ENCODE measurements at places on chromosomes 2 and 18.

DNA sequence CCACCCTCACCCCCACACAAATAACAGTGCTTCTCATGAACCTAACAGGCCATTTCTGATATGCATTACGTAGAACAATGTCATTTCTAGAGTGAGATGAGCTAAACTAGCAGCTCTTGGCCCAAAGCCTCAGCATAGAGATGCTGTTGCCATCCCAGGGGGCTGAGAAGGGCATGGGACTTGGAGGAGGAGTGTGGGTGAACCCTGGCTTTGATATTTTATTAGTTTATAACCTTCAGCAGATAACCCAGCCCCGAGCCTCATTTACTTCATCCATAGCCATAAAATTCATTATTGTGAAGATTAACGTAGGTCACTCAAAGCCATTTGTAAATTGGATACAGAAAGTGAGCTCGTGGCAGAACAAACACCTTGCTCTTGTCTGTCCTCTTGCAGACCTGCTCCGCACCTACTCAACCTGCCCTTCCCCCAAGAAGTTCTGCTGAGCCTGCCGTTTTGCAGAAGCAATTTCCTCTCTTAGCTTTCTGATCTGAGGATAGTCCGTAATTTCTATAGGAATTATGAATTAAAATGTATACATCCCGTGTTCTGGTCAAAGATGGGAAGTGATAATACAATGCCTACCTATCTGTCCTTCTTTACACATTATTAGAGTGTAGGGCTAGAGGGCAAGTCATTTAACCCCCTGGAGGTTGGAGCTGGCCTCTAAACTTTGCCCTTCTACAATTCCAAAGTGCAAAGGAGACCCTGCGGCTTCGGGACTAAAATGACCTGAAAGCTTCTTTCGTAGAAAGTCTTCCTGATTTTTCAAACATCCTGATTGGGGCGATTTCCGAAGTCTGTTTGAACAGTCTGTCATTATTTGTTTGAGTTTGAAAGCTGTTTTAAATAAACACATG is 187.4 kb downstream of the BCL2 start:
- no peak for DNase-seq

GRCh38 chr2:9983401-9984216 is 32.1 kb downstream of the GRHL1 start:
- no peak for DNase-seq

DNA sequence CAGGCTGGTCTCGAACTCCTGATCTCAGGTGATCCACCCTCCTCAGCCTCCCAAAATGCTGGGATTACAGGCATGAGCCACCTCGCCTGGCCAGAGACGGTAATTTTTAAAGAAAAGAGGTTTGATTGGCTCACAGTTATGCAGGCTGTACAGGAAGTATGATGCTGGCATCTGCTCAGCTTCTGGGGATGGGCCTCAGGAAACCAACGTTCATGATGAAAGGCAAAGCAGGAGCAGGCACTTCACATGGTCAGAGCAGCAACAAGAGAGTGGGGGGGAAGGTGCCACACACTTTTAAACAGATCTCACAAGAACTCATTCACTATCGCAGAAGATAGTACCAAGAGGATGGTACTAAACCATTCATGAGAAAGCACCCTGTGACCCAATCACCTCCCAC is 38.0 kb upstream of the GPD2 start:
- DNase-seq, result no peak

GRCh38 chr18:21745231-21745630 is 4.6 kb downstream of the MIB1 start:
- DNase-seq, result no peak

DNA sequence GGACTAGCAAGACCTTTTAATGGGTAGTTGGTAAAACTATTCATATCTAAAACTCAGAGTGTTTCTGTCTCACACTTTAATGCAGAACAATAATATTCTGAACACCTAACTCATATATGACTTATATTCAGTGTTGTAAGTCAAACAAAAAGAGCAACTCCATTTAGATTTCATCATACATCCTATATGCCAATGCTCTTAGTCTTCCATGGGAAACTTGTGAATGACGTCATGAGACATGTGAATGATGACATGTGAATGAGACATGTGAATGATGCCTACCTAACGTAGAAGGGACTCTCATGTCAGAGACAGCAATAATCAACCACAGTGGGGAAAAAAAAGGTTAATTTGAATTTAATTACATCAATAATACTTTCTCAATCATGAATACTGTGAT is 28.0 kb downstream of the ZNF519 start:
- DNase-seq, result no peak

GRCh38 chr2:129868151-129868550 is 111.3 kb upstream of the RAB6C start:
- no peak for DNase-seq

- DNase-seq, result no peak
Measured at GRCh38 chr18:8279781-8280330, 329.4 kb upstream of the RAB12 start.

- no peak for DNase-seq
Measured at GRCh38 chr18:73879328-73879727, 268.3 kb downstream of the FBXO15 start.

- no peak for DNase-seq
Measured at GRCh38 chr18:36355511-36355910, 58.0 kb downstream of the FHOD3 start.

DNA sequence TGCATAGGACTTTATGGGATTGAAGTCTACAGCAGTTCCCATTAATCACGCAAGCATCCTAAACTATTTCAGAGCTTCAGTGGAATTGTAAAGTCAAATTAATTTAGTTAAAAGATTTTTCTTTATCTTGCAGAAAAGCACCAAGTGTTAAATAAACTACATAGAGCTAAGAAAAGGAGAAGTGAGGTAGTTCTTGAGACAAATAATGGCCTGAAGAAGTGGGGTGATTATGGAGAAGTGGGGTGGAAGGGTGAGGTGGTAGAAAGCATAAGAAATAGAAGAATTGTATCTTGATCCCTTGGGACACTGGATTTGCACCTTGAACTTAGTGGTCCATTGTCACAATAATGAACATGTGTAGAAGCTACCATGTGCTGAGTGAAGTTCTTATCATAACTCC is 121.7 kb upstream of the LINC00305 start:
- DNase-seq, result no peak

DNA sequence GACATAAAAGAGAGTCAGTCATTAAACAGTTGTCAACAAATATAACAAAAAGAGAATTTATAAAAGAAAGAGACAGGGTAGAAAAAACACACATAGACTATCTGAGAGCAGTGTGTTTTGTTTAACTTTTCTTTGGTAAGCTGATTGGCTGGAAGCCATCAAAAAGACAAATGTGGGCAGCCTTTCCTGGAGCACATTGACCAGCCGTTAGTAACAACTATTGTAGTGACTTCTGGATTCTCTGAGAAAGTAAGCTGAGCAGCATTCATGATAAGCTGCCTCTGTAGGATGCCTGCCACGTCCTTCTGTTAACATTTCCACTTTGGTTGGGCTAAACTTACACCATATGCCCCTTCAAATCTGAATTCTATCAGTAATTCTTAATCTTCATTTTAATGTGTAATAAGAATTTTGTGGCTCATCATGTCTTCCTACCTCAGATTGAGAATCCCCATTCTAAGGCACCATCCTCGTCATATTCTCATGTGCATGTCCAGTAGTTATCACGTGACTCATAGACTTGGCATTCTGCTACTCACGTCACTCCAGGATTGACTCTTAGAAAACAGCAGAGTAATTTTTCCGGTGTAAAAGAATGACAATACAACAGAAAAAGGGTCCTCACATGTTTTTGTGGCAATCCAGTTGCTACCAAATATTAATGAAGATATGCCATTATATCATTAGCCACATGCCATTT is 43.4 kb upstream of the DNAJC10 start:
- no peak for DNase-seq

DNA sequence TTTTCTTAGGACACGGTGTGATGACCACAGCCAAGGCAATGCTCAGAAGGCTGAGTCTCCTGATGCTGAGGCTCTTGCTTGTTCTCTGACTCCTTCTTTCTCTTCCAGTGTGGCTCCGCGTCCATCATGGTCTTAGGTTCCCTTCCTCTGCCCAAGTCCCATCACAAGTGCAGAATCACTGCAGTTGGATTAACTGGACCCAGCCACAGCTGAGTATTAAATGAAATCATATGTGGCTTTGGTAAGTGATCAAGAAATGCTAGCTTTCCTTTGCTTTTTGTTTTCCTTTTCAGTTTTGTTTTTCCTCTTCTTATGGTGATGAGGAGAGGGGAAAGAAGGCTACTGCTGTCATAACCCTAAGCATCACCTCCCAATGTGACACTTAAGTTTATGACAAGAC is 375.8 kb downstream of the INSIG2 start:
- no peak for DNase-seq

DNA sequence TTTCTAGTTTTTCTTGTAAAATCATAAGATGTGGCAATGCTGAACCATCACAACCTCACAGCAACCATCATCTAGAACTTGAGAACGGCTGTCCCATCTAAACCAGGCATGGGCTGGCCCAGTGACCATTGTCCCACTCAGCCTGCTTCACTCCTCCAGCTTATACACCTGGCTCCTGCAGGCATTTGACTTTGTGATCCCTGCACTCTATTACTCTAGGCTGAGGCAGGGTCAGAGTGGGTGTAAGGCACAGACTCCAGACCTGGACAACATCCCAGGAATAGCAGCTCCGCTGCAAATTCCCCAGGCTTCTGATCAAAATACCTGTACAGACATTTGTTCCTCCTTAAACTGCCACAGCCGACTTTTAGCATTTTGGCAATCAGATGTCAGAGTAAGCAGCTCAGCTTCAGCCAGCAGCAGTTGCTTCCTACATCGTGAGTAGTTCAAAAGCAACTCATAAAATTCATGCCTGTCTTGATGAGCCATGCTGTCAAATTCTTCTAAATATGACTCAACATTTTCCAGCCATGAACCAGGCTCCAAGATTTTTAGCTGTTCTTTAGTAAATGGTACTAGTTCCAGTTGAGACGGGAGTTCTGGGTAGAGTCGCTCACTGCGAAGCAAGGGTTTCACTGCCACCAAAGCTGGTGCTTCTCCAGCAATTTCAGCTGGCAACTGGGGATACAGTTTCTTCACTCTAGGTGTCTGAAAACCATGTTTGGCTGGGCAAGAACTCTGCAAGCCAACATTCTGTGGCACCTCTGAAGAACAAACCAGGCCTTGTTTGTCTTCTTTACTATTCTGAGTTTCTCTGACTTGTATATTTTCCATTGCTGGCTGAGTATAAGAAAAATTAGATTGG is 12.8 kb downstream of the EPG5 start:
- DNase-seq, result no peak

DNA sequence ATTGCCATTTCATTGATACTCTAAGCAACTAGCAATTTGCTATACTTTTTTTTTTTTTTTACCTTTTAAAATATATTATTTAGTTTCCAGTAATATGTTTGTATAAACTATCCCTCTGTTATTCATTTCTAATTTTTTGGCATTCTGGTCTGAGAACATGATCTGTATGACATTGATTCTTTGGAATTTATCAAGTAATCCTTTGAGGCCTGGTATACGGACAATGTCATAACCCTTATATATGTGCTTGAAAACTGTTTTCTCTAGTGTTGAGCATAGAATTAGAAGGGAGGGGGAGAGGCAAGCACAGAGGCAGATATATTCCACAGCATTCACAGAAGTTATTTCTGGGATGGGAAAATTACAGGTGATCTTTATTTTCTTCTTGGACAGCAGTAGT is 48.2 kb upstream of the POLE4 start:
- no peak for DNase-seq

DNA sequence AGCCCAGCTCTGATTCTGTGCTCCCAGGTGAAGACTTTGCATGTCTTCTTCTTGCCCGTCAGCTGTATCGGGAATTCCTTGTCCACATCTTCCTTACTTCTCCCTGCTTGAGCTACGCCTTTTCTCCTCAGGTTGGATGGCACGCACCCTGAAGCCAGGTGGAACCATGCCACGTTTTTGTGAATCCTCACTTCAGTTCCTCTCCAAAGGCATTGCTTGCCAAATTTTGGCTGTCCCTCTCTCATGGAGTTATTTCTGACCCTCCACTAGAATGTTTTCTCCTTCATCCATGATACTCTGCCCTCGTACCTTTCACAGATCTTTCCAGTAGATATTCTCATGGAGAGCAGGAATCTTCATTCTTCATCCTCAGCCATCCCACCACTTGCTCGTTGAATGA is 20.2 kb downstream of the ZCCHC2 start:
- no peak for DNase-seq

DNA sequence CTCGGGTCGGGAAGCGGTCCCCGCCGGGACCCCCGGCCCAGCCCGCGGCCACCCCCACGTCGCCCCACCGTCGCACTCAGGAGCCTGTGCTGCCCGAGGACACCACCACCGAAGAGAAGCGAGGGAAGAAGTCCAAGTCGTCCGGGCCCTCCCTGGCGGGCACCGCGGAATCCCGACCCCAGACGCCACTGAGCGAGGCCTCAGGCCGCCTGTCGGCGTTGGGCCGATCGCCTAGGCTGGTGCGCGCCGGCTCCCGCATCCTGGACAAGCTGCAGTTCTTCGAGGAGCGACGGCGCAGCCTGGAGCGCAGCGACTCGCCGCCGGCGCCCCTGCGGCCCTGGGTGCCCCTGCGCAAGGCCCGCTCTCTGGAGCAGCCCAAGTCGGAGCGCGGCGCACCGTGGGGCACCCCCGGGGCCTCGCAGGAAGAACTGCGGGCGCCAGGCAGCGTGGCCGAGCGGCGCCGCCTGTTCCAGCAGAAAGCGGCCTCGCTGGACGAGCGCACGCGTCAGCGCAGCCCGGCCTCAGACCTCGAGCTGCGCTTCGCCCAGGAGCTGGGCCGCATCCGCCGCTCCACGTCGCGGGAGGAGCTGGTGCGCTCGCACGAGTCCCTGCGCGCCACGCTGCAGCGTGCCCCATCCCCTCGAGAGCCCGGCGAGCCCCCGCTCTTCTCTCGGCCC is 13.6 kb downstream of the SPEG start:
- DNase-seq, result no peak

DNA sequence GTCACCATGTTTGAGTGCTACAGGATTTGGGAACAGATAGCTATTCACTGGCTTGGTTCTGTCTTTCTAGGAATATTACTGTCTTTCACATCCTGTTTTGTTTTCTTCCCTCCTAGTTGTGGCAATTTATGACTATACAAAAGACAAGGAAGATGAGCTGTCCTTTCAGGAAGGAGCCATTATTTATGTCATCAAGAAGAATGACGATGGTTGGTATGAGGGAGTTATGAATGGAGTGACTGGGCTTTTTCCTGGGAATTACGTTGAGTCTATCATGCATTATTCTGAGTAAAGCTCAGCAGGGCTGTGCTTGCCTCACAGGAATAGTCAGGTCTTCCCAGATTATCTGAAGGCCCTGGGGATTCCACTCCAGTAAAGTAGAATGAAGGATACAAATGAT is 98.9 kb downstream of the ABI2 start:
- DNase-seq, result no peak

DNA sequence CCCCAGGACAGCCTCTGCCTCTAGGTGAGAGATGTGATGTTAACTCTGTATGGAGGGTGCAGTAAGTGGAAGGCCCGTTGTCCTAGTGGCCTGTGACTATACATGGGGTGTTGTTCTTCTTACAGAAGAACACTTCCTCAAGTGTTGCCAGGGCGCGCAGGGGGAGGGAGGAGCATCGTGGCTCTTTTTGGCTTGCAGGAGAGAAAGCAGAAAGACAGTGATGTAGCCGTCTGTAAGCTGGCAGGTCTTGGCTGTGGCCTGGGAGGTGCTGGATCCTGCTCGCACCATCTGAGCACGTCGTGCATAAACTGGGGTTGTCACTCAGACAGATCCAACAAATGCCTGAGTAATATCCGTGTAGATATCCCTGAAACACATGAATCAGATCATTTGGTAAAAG is 44.3 kb downstream of the ZNF236 start:
- DNase-seq, result no peak

- DNase-seq, result no peak
Measured at GRCh38 chr18:21997207-21998143, 171.9 kb upstream of the GATA6 start.
